ENCODE measurements at places on chromosomes 6 and 20.

DNA sequence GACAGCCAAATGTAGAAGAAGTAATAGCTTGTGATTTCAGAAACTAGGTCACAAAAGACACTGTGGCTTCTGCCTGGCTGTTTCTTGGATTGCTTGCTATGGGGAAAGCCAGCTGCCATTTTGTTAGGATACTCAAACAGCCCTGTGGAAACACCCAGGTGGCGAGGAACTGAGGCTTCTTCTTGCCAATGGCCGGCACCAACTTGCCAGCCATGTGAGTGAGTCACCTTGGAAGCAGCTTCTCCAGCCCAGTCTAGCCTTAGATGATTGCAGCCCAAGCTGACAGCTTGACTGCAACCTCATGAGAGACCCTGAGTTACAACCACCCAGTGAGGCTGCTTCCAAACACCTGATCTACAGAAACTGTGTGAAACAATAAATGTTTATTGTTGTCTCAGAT lies 11.9 kb upstream of the KIAA1755 start:
- no peak for DNase-seq

GRCh38 chr20:2312876-2313275 lies 17.1 kb downstream of the TGM3 start:
- no peak for DNase-seq

DNA sequence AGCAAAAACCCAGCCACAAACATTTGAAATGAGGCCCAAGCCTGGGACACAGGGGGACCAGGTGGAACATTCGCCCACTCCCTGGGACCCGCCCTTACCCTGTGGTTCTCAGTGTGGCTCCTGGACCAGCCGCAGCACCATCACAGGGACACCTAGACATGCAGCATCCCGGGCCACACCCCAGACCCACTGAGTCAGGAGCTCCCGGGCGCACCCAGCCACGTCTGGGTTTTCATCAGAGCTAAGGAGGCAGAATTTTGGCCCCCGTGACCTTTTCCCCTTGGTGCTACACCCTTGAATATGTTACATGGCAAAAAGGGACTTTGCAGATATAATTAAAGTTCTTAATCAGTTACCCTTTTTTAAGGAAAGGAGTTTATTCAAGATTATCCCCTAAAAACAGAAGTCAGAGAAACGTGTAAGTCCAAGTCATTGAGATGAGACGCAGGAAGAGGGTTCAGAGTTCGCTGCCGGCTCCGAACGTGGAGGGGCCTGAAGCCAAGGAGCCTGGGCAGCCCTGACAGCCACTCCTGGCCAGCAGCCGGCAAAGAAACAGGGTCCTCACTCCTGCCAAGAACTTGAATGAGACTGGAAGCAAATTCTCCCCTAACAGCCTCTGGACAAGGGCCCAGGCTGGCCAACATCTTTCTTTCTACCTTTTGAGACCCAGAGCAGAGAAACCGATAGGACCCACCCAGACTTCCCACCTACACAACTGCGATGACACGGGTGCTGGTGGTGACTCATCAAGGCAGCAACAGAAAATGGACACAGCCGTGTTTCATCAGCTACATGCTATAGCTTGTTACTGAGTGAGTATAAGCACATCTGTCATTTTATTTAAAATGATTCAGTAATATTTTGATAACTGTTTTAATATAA lies 25.3 kb downstream of the BFSP1 start:
- no peak for DNase-seq

DNA sequence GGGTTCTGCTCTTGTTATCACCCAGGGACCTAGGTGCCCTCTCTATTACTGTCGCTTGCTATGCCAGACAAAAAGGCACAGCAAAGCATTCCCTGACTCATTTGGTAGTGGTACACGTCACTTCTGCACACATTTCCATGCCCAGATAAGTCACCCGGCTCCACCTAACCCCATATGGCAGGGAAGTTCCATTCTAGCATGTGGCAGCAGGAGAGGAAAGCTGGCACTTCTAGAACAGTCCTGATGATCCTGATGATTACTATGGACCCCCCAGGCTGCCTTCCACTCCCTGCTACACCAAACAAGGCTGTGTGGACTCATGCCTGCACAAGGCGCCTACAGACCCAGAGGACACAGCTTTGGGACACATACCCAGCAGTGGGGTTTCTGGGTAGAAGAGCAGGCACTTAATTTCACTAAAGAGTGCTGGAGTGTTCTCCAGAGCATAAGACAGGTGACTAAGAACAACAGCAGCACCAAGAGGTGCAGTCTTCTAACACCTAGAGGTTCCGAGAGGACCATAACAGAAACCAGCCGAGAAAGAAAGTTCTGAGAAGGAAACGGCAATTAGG lies 53.5 kb upstream of the NELFCD start:
- DNase-seq = no peak

DNA sequence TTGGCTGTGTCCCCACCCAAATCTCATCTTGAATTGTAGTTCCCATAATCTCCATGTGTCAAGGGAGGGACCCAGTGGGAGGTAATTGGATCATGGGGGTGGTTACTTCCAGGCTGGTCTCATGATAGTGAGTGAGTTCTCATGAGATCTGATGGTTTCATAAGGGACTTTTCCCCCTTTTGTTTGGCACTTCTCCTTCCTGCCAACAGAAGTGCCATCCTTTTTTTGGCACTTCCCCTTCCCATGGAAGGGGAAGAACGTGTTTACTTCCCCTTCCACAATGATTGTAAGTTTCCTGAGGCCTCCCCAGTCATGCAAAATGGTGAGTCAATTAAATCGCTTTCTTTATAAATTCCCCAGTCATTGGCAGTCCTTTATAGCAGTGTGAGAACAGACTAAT lies 18.0 kb upstream of the PI3 start:
- no peak for DNase-seq

GRCh38 chr20:44810061-44810390 lies 320 bp downstream of the RIMS4 start:
- DNase-seq = no peak

DNA sequence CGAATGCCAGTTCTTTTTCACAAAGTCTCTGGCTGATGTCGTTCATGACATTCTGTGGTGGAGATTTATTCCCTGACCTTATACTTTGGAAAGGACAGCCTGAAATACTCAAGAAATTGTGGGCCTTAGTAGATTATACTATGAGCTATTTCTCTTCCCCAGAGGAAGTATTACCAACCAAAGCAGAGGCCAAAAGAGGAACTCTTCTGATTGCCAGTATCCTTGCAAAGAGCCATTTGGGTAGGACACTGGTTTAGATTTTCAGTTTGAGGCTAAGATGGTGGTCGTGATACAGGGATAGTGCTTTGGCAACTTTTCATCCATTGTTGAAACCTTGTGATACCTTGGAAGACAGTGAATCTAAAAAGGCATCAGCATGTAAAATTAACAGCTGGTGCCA lies 327.3 kb downstream of the HACE1 start:
- no peak for DNase-seq

DNA sequence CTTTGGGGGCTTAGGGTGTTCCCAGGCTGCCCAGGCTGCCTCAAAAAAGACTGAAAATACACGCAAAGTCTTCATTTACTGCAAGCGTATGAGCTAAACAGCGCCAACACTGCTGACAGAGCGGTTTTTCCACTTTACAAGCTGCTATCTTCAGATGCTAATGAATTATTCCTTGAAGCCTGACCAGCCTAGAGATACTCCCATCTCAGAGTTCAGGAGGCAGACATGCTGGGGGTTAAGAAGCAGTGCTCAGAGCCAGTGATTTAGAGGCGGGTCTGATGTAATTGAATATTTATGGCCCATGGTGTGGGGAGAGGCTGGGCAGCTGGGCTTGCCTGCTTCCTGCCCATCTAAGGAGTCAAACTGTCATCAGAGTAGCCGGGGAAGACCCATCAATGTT lies 241.4 kb downstream of the SLC24A3 start:
- DNase-seq = no peak

GRCh38 chr6:51578362-51578761 lies 509.1 kb downstream of the PKHD1 start:
- no peak for DNase-seq
